ENCODE measurements at places on chromosomes 1 and 21.

DNA sequence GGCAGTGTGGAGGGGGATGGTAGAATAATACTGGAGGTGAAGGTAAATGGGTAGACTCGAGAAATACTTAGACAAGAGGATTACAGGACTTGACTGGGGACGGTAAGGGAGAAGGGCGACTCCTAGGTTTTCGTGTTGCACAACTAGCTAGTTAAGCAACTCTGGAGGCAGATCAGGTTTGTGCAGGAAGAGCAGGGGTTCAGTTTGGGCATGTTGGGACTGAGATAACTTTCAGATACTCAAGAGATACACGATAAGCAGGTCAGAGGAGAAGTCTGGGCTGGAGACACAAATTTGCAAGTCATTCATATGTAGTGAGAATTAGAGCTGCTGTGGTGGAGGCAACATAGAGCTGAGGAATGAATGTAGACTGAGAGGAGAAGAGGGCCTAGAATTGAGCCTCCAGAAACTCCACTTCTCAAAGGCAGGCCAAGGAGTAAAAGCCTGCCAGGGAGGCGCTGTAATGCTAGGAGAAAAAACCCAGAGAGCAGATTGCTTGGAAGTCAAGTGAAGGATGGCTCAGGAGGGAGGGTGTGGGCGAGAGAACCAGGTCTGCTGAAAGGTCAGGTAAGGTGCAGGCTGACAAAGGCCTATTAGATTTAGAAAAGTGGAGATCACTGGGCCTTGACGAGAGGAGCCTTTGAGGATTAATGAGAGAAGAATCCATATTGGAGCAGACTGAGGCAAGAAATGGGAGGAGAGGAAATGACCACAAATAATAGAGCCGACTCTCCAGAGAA is 20.8 kb downstream of the MAB21L3 start:
- no peak for DNase-seq

- DNase-seq = peak; percentile 26
Observed at GRCh38 chr1:109912873-109913272, 2.2 kb downstream of the CSF1 start.

DNA sequence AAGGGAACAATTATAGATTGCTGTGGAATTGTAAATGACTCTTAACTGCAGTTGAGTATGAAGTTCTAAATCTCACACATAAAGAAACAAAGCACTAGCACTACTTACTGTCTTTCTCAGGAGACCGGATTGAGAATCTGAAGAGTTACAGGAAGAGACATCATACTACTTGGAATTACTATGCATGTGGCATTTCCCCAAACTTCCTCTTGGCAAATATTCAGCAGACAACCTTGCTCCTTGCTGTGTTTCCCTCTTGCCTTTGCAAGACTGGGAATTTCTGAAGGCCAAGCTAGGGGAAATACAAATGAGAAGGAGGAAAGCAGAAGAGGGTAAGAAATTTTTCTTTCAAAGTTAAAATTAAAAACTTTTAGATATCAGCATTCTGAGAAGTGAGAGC is 173.6 kb upstream of the KCTD3 start:
- no peak for DNase-seq

- DNase-seq = no peak
Observed at GRCh38 chr1:182688436-182689205, 4.2 kb upstream of the RGS8 start.

DNA sequence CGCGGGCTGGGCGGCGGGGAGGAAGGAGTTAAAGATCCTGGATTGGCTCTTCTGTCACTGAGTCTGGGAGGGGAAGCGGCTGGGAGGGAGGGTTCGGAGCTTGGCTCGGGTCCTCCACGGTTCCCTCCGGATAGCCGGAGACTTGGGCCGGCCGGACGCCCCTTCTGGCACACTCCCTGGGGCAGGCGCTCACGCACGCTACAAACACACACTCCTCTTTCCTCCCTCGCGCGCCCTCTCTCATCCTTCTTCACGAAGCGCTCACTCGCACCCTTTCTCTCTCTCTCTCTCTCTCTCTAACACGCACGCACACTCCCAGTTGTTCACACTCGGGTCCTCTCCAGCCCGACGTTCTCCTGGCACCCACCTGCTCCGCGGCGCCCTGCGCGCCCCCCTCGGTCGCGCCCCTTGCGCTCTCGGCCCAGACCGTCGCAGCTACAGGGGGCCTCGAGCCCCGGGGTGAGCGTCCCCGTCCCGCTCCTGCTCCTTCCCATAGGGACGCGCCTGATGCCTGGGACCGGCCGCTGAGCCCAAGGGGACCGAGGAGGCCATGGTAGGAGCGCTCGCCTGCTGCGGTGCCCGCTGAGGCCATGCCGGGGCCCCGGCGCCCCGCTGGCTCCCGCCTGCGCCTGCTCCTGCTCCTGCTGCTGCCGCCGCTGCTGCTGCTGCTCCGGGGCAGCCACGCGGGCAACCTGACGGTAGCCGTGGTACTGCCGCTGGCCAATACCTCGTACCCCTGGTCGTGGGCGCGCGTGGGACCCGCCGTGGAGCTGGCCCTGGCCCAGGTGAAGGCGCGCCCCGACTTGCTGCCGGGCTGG is at the start of gene NPR1:
Gene NPR1, plus strand, starts transcription at position 170 of the 818 bp plus-strand sequence. Its CDS starts 421 bp downstream, at position 591.
- peak; percentile 20 for DNase-seq

- DNase-seq = peak; percentile 97
Observed at GRCh38 chr1:198123133-198123532, 33.7 kb upstream of the NEK7 start.

GRCh38 chr1:76313304-76313703 is 238.8 kb downstream of the ST6GALNAC3 start:
- no peak for DNase-seq

DNA sequence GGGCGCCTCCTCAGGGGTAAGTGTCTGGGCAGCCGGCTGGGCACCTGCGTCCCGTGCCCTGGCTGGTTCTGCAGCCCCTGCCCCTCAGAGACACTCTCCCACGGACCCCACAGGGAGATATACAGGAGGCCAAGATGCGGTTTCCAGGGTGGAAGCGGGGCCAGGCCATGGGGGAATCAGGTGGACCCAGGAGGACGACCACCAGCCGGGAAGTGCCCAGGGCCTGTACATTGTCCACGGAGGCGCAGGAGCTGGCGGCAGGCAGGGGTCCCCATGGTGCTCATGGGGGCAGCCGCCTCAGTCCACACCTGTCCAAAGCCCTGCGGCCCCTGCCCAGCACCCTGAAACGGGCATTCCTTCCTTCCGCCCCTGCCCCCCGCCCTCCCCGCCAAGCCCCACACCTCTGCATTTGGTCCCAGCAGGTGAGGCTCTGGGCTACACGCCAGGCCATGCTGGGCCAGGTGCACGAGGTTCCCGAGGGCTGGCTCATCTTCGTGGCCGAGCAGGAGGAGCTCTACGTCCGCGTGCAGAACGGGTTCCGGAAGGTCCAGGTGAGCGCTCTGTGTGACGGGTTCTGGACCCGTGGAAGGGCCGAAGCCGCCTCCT is 36.7 kb downstream of the SLC19A1 start:
- DNase-seq = no peak

DNA sequence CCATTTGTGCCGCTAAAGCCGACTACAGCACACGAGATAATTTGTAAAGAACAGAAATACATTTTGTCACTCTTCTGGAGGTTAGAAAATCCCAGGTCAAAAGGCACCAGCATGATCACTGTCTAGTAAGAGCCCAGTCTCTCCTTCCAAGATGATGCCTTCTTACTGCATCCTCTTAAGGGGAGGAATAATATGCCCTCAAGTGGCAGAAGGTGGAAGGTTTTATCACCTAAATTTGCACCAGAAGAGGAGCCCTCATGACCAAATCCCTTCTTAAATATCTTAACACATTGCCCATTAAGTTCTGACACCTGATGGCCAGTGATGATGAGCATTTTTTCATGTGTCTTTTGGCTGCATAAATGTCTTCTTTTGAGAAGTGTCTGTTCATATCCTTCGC is 326.7 kb upstream of the RGS18 start:
- DNase-seq = peak; percentile 6

DNA sequence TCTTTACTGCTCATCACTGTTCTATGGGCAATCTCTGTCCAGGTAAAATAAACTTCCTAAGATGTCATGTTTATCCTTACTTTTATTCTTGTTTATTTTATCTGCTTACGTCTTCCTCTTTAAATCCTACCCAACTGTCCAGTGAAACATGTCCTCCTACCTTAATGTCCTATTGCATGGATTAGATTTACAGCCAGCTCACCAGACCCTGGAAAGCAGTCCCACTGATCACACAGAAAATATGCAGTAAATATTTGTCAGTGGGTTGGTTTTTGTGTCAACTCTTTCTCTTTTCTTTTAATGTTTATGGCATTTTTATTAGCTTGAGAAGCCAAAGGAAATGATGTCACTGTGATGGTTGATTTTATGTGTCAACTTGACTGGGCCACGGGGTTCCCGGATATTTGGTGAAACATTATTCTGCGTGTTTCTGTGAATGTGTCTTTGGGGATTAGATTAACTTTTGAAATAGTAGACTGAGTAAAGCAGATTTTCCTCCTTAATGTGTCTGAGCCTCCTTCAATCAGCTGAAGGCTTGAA is 258.3 kb downstream of the SRGAP2C start:
- DNase-seq = peak; percentile 30

DNA sequence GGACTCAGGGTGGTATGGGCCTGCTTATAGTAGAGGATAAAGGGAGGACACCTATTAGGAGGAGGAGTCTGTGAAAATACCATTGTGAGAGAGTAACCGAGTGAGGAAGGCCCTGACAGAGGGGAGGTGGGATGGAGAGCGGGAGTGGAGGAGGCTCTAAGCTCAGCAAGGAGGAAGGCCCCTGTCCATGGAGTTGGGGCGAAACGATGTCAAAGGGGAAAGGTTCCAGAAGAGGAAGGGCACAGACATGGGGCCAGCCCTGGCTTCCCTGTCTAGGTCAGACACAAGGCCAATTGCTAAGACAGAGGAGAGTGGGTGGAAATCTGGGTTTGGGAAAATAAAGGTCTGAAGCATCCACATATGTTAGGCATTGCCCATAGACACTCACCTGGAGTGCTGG is 44.2 kb downstream of the ELK4 start:
- no peak for DNase-seq

DNA sequence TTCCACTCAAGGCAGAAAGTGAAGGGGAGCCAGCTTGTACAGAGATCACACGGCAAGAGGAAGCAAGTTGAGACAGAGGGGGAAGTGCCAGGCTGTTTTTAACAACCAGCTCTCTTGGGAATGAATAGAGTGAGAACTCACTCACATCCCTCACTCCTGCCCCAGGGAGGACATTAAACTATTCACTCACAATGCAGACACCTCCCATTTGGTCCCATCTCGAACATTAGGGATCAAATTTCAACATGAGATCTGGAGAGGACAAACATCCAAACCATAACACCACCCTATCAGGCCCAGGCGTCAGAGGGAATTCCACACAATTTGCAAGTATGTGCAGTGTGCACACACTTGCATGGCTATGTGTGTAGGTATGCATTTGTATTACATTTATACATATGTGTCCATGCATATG is 62.7 kb downstream of the DMAP1 start:
- DNase-seq = peak; percentile 36

- DNase-seq = peak; percentile 51
Observed at GRCh38 chr1:17567582-17567981, 28.1 kb downstream of the ARHGEF10L start.

GRCh38 chr1:229625071-229625914 is 629 bp downstream of the TAF5L start:
- DNase-seq = peak; percentile 41

DNA sequence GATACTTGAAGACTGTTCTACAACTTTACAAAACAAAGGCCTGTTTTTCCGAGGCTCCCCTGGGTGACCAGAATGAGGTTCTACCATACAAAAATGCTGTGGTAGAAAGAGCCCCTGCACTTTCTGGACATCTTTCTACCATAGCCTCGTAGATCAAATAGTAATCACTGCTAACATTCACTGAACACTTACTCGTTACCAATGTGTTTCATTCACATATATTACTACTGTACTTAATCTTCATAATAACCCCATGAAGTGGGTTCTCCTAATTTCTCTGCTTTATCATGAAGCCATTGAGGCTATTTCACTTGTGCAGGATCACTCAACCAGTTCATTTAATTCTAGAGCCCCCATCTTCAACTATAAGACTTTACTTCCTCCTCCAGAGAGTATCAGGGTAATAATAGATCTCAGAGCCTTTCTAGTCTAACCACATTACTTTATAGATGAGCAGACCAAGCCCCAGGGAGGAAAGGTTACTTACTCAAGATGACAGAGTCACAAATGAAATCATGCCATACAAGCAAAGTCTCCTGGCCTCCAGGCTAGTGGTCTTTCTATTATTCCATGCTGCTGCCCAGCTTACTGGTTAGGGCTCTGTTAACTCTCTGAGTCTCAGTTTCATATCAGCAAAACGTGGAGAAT is 46.7 kb upstream of the OSBPL9 start:
- DNase-seq = no peak

DNA sequence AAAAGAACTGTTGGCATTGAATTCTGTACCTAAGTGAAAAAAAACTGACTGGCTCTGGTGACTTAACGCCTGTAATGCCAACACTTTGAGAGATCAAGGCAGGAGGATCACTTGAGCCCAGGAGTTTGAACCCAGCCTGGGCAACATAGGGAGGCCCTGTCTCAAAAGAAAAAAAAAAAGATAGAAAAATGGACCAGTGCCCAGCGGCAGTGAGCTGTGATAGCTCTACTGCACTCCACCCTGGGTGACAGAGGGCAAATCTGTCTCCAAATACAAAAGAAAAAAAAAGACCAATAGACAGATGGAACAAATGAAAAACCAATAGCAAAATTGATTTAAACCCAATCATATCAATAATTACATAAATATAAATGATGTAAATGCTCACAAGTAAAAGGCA is 674 bp upstream of the AKR7A3 start:
- DNase-seq = no peak

All from fibroblast of skin of right biceps (primary cell).